ENCODE measurements at places on chromosomes 12 and 14.

- no peak for DNase-seq
Observed at GRCh38 chr12:20711846-20712245, 16.7 kb downstream of the SLCO1C1 start.

GRCh38 chr12:32398181-32398580 is 1.2 kb upstream of the FGD4 start:
- no peak for DNase-seq

GRCh38 chr12:243381-243780 is 19.3 kb downstream of the SLC6A13 start:
- DNase-seq = no peak

- DNase-seq = peak; percentile 67
Observed at GRCh38 chr14:61280526-61281185, 482 bp downstream of the TMEM30B start.

DNA sequence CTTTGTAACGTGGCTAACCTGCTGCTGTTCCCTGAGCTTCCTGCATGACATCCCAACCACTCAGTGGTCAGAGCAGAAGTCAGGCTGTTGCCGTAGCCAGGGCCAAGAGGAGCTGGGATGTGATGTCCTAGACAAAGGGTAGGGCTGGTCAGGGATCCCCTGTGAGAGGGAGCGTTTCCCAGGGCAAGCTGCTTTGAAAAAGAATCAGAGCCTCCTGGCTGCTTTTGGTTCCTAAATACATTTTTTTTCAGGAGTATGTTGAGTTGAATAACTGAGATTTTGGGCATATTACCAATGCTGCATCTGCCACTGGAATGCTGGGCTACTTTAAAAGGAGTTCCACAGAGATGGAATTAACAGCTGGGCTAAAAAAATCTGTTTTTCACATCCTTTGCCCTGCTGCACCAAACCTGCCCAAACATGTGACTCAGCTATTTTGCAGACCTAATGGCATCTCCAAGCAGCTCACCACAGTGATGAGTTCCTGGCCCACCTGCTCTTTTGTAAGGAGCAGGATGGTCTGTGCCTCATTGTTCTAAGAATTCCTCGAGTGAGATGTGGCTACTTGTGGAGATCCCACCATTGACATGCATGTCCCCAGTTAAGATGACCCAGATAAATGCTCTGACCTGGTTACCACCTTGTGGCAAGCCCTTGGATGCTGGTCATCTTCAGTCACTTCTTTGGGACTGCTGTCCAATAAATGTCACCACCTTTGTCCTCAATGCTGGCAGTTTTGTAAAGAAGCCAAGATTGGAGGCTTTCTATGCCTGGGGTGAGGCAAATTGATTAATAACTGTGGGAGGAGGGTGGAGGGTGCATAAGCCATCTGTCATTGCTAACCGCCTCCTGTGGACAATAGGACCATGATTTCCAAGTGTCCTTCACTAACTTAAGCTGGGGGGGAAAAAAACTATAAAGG is 24.1 kb downstream of the ANKRD13A start:
- no peak for DNase-seq

DNA sequence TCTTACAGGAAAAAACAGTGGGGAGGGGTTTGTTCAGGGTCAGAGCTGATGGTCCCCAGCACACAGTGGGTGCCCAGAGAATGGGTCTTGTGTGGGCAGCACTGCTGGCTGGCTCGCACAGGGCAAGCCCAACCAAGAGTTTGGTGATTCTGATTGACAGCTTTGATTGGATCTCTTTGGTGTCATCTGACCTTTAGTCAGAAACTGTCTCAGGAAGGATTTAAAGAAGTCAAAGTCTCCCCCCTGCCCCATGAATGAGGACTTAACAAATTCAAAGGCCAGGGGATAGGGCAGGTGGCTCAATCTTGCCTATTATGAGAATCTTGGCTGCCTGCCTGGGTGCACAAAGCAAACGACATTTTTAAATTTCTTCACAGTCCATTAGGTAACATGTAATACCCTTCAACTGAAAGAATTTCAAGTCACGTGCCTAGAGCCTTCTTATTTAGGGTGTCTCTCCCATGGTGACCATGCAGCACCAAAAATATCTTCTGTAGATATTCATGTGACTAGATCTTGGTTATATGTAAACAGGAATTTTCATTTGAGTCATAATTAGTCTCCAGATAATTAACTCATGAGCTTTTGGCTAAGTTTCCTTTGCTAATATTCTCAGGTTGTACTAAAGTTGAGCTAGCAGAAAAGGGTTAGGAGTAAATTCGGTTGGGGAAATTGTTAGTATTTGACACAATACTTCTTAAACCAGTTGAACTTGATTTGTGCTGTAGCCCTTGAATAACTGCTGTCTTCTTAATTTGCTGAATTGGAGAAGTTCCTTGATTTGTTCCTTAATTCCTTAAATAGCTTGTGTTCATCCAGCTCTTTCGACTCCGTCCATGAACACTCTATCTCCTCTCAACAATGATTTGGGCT is 54.5 kb upstream of the HECTD1 start:
- DNase-seq = no peak

DNA sequence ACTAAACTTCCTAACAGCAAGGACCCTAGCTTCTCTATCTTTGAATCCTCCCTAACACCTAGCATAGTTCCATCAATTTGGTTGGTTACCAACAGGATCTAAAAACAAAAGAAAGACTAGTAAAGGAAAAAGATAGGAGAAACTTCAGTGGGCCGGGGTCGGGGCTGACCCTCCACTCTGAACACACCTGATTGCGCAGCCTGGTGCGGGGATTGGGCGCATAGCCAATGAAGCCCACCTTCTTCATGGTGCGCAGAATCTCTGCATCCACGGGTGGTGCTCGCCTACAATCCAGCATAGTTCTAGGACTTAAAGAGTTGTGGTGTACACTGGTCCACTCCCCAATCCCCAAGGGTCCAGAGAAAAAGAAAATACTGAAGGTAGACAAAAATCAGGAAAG is 7.7 kb downstream of the PAN2 start:
- no peak for DNase-seq

DNA sequence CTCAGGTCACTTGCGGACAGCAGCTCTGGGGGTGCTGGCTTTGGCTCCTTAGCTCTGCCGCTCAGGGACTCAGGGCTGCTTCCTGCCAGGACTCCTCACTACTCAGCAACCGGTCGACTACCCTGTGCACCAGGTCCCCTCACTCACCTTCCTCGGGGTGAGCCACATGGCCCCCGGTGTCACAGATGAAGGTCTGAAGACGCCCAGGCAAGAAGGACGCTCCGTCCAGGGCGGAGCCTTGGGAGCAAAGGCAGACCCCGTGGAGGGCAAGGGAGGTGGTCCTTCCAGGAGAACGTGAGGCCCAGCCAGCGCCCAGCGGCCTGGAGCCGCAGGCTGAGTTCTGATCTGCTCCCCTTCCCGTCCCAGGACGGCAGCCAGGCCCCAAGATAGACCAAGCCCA is 32.0 kb downstream of the SLC6A12 start:
- no peak for DNase-seq

- peak; percentile 40 for DNase-seq
Observed at GRCh38 chr12:114316076-114316475, 89.9 kb downstream of the TBX5 start.

GRCh38 chr12:91968777-91969171 is 176.9 kb downstream of the BTG1 start:
- DNase-seq = no peak

- no peak for DNase-seq
Observed at GRCh38 chr14:69763761-69764510, 3.0 kb upstream of the SRSF5 start.

DNA sequence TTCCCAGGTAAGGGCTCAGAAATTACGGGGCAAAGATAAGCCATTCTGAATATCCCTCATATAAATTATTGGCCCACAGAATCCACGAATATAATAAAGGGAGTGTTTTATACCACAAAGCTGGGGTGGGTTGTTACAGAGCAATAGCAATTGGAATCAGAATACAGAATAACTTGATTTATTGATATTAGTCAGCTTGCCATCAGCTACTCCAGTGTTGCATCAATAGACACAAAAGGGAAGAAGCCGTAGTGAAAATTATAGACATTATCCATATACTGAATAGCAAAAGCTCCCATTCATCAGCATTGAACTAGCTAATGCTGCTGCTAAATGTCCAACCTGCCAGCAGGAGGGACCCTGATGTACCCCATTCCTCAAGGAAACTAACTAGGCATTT is 18.3 kb downstream of the MDGA2 start:
- no peak for DNase-seq

DNA sequence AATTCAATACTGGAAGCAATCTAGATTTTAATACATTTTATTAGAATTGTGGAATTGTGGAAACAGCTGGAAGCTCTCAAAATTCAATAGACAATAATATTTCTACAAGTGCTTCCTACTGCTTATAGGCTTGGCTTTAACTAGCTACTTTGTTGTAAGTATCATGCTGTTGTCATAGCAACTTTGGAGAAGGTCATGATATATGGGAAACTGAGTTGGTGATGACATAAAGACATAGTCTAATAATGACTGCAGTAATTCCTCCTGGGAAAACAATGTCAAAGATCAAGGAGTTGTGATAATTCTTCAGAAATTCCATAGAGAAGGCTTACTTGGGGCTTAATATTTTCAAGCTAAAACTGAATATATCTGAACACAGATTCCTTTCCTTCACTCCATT is 266.6 kb downstream of the KIF21A start:
- no peak for DNase-seq

- DNase-seq = peak; percentile 7
Observed at GRCh38 chr12:107242189-107242588, 148.8 kb upstream of the CRY1 start.

- no peak for DNase-seq
Observed at GRCh38 chr12:52264435-52264825, 10.0 kb upstream of the KRT86 start.

- DNase-seq = no peak
Observed at GRCh38 chr12:85740186-85740585, 96.0 kb downstream of the RASSF9 start.

DNA sequence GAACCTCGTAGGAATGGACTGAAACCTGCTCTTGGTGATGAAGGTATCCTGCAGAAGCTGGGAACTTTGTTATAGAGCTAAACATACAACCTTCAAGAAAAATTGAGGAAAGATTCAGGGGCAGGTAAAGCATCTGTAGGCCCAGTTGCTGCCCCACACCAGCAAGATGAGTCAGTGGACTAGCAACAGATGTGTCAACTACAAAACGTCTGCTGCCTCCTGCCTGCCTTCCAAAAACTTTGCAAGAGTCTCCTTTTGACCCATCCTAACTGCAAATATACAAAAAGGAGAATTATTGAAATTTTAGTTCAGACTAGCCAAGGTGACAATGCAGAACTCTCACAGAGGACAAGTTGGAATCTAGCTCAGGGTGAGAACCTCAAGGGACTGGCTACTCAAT is 60.9 kb upstream of the TMTC1 start:
- DNase-seq = no peak

- DNase-seq = no peak
Observed at GRCh38 chr14:37924622-37925021, 283.1 kb upstream of the SSTR1 start.

DNA sequence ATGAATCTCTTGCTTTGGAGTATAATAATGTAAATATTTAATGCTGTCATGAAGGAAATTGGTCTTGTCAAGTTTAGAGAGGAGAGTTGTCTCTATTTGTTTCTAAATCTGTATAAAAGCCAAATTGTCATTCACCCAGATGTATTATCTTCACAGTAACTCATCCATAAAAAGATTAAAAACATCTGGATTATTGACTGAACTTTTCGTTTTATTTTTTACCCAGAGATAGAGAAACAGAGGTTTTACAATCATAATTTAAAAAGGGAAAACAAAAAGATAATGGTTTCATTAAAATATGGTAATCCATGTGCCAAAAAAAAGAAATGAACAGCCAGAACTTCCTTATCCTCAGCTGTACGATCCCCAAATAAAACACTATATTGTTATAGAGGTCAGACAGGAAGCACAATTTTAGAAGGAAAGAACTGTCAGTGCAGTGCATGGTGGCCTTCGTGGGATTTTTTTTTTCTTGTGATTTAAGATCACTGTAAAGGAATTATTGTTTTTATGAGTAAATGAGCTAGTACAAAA is 125.9 kb downstream of the ACSS3 start:
- no peak for DNase-seq

DNA sequence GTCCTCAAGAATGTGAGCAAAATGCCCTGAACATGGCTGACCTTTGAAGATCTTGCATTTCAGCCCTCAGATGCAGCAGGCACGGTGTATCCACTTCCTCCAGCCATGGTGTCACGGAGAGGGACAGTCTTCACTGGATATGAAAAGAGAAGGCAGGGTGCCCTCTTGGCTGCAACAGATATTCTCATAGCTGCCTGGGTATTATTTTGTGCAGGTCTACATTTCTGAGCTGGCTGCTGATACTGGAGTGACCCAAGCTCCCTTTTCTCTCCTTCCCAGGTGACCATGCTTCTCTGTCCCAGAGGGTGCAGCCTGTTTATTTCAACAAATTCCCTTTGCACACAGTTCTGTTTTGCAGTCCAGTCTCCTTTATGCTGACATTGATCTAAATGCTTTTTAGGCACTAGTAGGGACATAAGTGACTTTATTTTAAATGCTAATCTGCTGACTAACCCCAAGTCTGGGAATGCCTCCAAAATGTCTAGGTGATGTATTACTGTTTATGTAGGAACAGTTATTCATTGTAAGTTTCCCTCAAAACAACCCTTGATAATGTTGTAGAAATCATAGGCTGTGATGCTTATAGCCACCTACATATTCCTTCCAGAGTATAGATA is 17.4 kb upstream of the PYGL start:
- peak; percentile 60 for DNase-seq

DNA sequence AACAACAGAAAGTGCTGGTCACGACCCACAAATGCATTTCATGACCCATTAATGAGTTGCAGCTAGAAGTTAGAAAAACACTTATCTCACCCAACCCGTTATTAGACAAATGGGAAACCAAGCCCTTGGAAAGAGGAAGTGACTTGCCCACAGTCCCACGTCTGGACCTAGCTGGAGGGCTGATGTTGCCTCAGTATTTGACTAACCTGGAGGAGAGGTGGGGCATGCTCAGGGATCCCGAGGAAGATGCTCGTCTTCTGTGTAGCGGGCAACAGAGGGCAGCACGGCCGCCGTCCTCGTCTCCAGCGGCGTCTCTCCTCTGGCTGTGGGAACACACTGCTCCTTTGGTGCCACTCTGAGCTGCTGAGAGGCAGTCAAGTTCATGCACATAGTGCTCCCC is 12.7 kb downstream of the CCND2 start:
- DNase-seq = no peak

DNA sequence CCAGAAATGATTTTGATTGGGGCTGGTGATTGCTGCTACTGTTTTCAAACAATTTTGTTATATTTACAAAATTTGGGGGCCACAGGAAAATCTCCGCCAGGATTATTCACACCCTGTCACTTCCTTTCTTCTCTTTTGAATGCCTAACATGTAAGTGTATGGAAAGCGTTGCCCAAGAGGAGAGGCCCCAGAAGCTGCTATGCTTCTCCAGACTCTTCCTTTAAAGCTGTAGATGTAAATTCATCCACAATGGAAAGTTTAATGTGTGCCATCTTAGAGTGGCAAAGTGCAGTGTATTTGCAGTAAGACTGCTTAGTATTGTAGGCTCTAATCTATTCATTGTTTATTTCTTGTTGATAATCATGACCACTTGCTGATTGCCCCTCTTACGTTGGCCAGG is 136.7 kb upstream of the LRIG3 start:
- no peak for DNase-seq

Measured in kidney capillary endothelial cell (primary cell).